ENCODE measurements at places on chromosomes 2 and 18. TPM values are rescaled to one million over a fixed set of nuclear protein-coding genes. Genes with fewer than 3 reads are reported as not detected.

GRCh38 chr18:44495151-44495550 lies 185.5 kb upstream of the SETBP1 start:
- no peak for DNase-seq

GRCh38 chr2:158099716-158100115 lies 2.0 kb upstream of the UPP2 start:
- no peak for DNase-seq

DNA sequence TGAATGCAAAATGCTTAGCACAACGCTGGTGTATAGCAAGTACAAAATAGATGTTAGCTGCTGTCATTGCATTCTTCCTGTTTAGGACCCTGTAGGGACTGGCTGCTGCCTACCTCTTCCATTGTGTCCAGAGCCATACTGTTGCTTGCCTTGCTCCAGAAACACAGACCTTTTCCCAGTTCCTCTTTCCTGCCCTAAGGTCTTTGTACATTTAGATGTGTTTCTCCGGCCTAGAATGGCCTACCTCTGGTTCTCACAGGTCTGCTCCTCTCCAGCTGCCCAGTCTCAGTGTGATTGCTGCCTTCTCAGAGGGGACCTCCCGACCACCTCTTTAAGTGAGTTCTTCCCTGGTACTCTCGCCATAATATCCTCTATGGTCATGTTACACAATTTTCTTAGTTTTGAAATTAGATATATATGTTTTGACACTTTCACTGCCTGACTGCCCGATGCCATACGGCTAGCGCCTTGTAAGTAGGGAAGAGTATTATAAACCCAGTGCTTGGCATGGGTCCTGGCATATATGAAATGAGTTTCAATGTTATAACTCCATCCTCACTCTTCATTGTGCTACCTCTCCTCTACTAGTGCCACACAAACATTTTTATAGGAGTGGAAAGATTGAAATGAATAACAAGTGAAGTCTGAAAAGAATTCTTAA lies 48.3 kb downstream of the RFTN2 start:
- no peak for DNase-seq

DNA sequence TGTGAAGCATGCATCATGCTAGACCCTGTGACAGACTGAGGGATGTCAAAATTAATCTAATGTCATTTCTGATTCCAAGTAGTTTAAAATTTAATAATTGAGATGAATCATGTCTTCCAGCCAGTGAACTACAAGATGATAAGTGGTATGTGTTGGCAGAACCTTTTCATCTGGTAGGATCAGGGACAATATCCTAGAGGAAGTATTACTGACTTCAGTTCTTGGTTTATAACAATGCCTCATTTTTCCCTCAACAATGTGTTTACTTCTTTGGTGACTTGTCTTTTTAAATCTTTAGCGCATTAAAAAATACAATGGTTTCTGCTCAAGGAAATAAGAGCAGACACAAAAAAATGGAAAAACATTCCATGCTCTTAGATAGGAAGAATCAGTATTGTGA lies 69.4 kb downstream of the ARHGAP28 start:
- DNase-seq = no peak

- no peak for DNase-seq
Observed at GRCh38 chr2:183010112-183010511, 28.1 kb downstream of the NCKAP1 start.

- no peak for DNase-seq
Observed at GRCh38 chr18:50203801-50204604, 9.1 kb upstream of the MYO5B start.

VPS54 gene
- total RNA-seq = 10.0 TPM

Data from Right ventricle myocardium inferior (tissue), 1 donor.